ENCODE measurements at places on chromosomes 5 and 9.

- DNase-seq, result no peak
- no peaks in the 10 kb centered on the region for H3K4me1 ChIP-seq
- H3K36me3 ChIP-seq, result no peaks in the 10 kb centered on the region
- H3K27ac ChIP-seq, result no peak overlapping the region
These were observed 316.2 kb upstream of the HAPLN1 start for GRCh38 chr5:84036842-84037241.

DNA sequence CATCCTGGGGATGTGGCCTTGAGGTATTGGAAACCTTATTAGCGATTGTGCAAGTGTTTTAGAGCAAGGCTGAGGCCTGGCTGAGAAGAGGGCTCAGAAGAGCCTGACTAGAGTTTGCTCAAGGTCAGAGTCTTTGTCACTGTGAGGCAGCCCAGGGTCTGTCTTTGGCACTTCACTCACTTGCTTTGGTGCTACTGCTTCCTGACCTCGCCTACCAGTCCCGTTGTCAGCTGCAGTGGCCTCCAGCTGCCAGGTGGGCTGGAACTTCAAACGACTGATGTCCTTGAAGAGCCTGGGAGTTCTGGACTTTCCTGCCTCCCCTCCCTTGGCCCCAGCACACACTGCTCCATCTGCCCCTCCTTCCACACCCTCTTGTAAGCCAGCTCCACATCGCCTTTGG is 228.0 kb downstream of the SNX18 start:
- H3K27ac ChIP-seq, result no peak overlapping the region
- no peaks in the 10 kb centered on the region for H3K36me3 ChIP-seq
- peaks cover 16% of the 10 kb centered on the region for H3K4me1 ChIP-seq
- DNase-seq, result no peak
- no peak overlapping the region for H3K4me3 ChIP-seq

- DNase-seq, result no peak
- no peak overlapping the region for H3K27ac ChIP-seq
- H3K36me3 ChIP-seq, result no peaks in the 10 kb centered on the region
- H3K4me3 ChIP-seq, result no peak overlapping the region
These were observed 39.7 kb downstream of the NDUFS6 start for GRCh38 chr5:1840741-1841521.

GRCh38 chr9:14221558-14221957 is 92.4 kb downstream of the NFIB start:
- H3K27ac ChIP-seq, result peak overlapping the region; percentile 41
- peaks cover 42% of the 10 kb centered on the region for H3K4me1 ChIP-seq
- H3K27me3 ChIP-seq, result no peaks in the 10 kb centered on the region
- H3K4me3 ChIP-seq, result no peak overlapping the region

DNA sequence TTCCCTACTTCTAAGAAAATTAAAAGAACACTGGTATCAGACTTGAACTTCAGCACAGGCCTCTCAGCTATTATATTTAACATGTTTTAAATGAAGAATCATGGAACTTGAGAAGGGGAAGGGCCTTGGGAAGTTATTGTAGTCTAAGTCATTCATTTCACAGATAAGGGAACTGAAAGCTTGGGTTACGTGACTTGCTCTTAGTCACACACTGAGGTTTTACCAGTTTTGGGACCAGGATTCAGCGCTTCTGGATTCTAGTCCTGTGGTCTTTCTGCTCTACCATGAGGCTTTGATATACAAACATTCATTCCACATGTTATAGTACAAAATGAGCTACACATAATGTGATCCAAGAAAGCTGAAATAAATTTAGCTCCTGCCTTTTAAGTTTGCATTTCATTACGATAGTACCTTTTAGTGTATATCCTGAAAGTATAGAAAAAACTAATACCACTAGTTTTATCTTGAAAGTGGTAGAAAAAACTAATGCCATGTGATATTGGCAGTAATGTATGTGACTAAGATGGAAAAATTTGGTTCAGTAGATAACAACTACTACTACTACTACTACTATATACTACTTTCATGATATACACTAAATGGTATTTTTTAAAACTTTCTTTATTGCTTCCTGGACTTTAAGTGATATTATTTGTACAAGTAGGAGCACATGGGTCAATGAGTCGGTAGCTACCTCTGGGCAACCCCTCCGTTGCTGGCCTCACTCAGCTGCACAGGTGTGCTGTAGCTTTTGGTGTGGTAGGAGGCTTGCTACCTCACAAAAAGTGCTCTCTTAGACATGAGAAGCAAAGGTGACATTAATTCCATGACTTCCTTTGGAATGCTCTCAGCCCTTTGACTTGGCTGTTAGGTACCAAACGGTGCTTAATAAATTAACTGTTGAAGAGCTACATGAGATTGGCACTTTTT is 40.7 kb downstream of the F2RL2 start:
- no peaks in the 10 kb centered on the region for H3K27me3 ChIP-seq
- no peak for DNase-seq
- H3K27ac ChIP-seq, result peak overlapping the region; percentile 33
- no peak overlapping the region for H3K4me3 ChIP-seq
- H3K4me1 ChIP-seq, result peaks cover 25% of the 10 kb centered on the region

GRCh38 chr5:177565046-177565445 is 10.7 kb upstream of the FAM193B start:
- peaks cover 20% of the 10 kb centered on the region for H3K27me3 ChIP-seq
- H3K4me3 ChIP-seq, result no peak overlapping the region
- no peak for DNase-seq
- H3K36me3 ChIP-seq, result no peaks in the 10 kb centered on the region

- H3K36me3 ChIP-seq, result no peaks in the 10 kb centered on the region
- H3K27ac ChIP-seq, result no peak overlapping the region
- peak overlapping the region; percentile 92 for H3K4me3 ChIP-seq
- H3K4me1 ChIP-seq, result peaks cover 16% of the 10 kb centered on the region
- no peaks in the 10 kb centered on the region for H3K27me3 ChIP-seq
These were observed 1.0 kb upstream of the CACFD1 start for GRCh38 chr9:133458643-133459312.

DNA sequence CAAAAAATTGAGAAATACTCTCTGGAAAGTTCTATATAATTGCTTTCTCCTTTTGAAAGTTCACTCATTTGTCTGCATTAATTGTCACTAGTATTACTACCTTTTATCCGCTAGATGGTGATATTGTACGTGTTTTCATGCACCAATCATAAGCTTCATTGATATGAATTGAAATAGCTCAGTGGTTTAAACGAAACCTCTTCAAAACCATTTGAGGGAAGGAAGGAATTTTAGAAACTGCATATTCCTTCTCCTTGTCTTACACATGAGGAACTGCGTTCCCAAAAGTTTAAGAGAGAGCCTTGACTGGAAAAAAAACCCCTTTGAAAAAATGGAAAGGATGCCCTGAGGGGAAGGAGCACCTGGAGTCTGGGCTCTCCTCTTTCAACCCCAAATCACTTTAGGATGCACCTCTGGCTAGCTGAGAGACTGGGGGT is 98.6 kb downstream of the YTHDC2 start:
- peaks cover 10% of the 10 kb centered on the region for H3K4me1 ChIP-seq
- DNase-seq, result no peak
- H3K36me3 ChIP-seq, result peaks cover 2% of the 10 kb centered on the region
- H3K27ac ChIP-seq, result no peak overlapping the region
- no peaks in the 10 kb centered on the region for H3K27me3 ChIP-seq

DNA sequence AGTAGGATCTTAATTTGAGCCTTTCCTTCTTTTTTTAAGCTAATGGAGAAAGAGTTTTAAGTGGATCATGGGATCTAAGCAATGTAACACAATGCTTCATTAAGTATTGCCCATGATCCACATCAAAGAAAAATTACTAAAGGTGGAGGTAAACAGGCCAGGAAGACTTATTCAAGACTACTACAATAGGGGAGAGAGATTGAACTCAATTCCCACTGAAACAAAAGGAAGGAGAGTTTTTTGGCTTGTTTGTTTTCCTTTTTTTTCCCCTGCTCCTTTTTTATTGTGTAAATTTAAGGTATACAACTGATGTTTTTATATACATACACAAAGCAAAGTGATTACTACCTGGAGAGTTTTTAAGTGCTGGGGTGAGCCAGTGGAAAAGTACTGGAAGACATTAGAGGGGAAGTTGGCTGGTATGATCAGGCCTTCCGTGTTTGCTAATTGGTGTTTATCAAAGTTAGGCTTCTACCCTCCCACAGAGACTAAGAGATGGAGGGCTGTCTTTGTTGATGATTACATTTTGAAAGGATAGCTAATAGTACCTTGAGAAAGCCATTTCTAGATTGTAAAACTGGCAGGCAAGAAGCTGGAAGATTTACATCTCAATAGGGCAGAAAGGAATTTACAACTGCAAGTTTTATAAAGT is 262.7 kb downstream of the CHSY3 start:
- no peak overlapping the region for H3K27ac ChIP-seq
- no peak for DNase-seq
- H3K36me3 ChIP-seq, result no peaks in the 10 kb centered on the region
- peaks cover 8% of the 10 kb centered on the region for H3K4me1 ChIP-seq

DNA sequence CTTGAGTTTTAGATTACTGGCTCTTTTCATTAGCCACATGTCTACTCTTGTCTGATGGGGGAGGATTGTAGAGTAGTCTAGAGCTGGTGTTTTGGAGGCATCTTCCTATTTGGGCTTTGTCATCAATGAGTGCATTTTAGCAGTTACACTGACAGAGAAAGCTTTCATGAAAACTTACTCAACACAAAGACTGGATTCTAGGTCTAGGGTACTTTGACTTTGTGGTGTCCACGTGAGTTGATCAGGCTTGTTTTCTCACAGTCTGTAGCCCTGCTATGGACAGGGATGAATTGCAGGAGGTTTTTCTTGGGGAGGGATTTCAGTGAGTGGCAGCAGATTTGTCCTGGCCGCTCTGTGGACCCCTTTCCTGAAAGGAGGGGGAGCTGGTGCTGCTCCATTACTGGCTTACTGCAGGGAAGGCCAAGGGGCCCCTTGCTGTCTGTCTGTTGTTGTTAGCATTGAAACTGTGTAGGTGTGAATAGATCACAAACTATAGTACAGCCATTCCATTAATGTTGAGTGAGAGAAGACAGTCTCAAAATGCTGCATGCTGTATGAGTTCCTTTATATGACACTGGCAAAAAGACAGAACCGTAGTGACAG is 6.6 kb downstream of the TRIO start:
- H3K27ac ChIP-seq, result no peak overlapping the region
- H3K27me3 ChIP-seq, result no peaks in the 10 kb centered on the region
- H3K36me3 ChIP-seq, result no peaks in the 10 kb centered on the region
- no peak overlapping the region for H3K4me3 ChIP-seq
- no peak for DNase-seq

DNA sequence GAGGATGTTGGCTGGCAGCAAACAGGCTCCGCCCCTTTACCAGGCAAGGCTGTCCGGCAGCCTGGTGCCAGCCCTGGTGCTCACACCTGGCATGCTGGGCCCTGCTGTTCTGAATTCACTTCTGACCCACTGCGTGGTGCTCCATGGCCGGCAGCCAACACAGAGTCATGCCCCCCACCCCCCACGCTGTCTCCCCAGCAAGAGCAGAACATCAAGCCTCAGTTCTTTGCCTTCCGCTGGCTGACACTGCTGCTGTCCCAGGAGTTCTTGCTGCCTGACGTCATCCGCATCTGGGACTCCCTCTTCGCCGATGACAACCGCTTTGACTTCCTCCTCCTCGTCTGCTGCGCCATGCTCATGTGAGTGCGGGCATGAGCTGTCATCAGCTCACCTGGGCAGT is 12.6 kb upstream of the ENDOG start:
- H3K36me3 ChIP-seq, result peaks cover 21% of the 10 kb centered on the region
- H3K27me3 ChIP-seq, result no peaks in the 10 kb centered on the region
- H3K4me3 ChIP-seq, result no peak overlapping the region
- no peak overlapping the region for H3K27ac ChIP-seq
- no peak for DNase-seq
- no peaks in the 10 kb centered on the region for H3K4me1 ChIP-seq

DNA sequence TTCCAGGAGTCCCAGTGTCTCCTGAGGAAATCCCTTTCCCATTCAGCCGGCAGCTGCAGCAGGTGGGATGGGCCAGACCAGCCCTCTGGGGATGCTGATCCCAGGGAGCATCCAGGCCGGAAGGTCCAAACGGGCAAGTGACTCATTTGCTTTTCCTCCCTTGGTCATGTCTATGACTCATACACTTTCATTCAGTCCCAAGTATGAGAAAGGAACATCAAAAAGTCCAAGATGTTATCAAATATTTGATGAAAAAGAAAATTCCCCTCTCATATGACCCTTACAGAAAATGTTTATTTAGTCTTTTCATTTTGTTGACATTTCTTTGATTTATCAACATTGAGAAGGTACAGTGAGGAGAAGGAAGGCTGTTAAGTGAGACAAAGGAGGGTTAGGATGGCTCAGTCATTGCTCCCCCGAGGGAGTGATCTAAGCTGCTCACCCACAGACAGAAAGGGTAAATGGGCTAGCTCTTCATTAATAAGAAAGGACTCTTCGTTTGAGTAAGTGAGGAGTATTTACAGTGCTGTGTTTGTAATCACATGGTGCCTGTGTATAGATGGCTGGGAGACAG is 117.6 kb upstream of the ANKRD55 start:
- no peaks in the 10 kb centered on the region for H3K27me3 ChIP-seq
- peaks cover 1% of the 10 kb centered on the region for H3K36me3 ChIP-seq
- H3K4me1 ChIP-seq, result peaks cover 55% of the 10 kb centered on the region
- H3K27ac ChIP-seq, result peak overlapping the region; percentile 83

- no peak overlapping the region for H3K4me3 ChIP-seq
- no peak for DNase-seq
- no peak overlapping the region for H3K27ac ChIP-seq
- no peaks in the 10 kb centered on the region for H3K27me3 ChIP-seq
- H3K4me1 ChIP-seq, result no peaks in the 10 kb centered on the region
These were observed 198.7 kb upstream of the C9orf72 start for GRCh38 chr9:27771803-27772545.

GRCh38 chr5:37661227-37661920 is 178.5 kb downstream of the GDNF start:
- peaks cover under 1% of the 10 kb centered on the region for H3K36me3 ChIP-seq
- peaks cover 7% of the 10 kb centered on the region for H3K27me3 ChIP-seq
- H3K27ac ChIP-seq, result peak overlapping the region; percentile 66
- peaks cover 23% of the 10 kb centered on the region for H3K4me1 ChIP-seq
- no peak overlapping the region for H3K4me3 ChIP-seq

- peak overlapping the region; percentile 93 for H3K27ac ChIP-seq
- no peaks in the 10 kb centered on the region for H3K27me3 ChIP-seq
- peaks cover 69% of the 10 kb centered on the region for H3K4me1 ChIP-seq
- no peak for DNase-seq
These were observed 86.6 kb downstream of the ZNF608 start for GRCh38 chr5:124659798-124660197.

DNA sequence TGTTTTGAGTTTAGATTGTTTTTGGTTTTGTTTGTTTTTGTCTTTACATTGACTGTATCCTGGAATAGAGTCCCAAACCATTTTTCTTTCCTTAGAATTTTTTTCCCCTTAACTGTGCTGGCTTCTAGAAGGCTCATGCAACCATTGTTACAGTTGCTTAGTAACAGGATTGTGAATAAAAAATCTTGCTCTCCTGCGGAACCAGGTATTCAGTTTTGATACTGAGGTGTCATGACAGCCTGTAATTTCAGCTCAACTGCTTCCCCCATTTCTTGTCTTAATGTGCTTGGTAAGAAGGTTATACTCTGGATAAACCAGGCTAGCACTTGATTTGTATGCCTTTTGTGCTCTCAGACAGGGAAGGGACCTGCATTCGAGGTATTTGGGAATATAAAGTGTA is 42.1 kb downstream of the FOCAD start:
- peaks cover 40% of the 10 kb centered on the region for H3K36me3 ChIP-seq
- no peaks in the 10 kb centered on the region for H3K27me3 ChIP-seq
- H3K27ac ChIP-seq, result no peak overlapping the region
- no peak for DNase-seq

All from mesothelial cell of epicardium (in vitro differentiated cells).